ENCODE measurements at places on chromosomes 16 and 17.

- DNase-seq, result no peak
- peak overlapping the region; percentile 92 for H3K27ac ChIP-seq
- no peaks in the 10 kb centered on the region for H3K27me3 ChIP-seq
- H3K4me3 ChIP-seq, result peak overlapping the region; percentile 91
- peaks cover 24% of the 10 kb centered on the region for H3K4me1 ChIP-seq
Measured at GRCh38 chr17:6641247-6641863, 495 bp downstream of the TXNDC17 start.

GRCh38 chr17:16935241-16935663, 36.7 kb downstream of the TNFRSF13B start:
- no peak for DNase-seq
- no peaks in the 10 kb centered on the region for H3K36me3 ChIP-seq
- no peaks in the 10 kb centered on the region for H3K4me1 ChIP-seq
- H3K27ac ChIP-seq, result no peak overlapping the region
- no peak overlapping the region for H3K4me3 ChIP-seq

DNA sequence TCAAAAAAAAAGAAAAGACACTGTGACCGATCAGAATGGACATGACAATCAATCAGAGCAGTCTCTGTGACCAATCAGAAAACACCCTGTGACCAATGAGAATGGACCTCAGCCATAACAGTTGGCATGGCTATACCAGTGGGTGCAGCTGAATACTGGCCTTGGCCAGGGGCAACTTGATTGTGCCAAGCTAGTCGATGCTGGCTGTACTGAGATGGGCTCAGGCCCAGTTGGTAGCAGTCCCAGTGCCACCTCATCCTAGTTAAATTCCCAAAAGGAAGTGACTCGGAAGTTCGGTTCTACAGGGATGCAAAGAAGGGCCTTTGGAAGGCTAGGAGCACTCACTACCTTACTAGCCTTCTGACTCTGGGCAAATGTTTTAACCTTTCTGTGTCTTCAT, 37.2 kb upstream of the BCO1 start:
- no peak overlapping the region for H3K27ac ChIP-seq
- DNase-seq, result no peak
- H3K36me3 ChIP-seq, result no peaks in the 10 kb centered on the region
- H3K4me3 ChIP-seq, result no peak overlapping the region

GRCh38 chr17:66720027-66720426, 114.9 kb upstream of the CACNG5 start:
- no peaks in the 10 kb centered on the region for H3K27me3 ChIP-seq
- H3K4me3 ChIP-seq, result no peak overlapping the region
- H3K27ac ChIP-seq, result no peak overlapping the region
- DNase-seq, result no peak

- H3K27ac ChIP-seq, result no peak overlapping the region
- peak overlapping the region; percentile 14 for H3K4me3 ChIP-seq
- H3K4me1 ChIP-seq, result peaks cover 33% of the 10 kb centered on the region
- peak; percentile 77 for DNase-seq
- H3K36me3 ChIP-seq, result no peaks in the 10 kb centered on the region
- no peaks in the 10 kb centered on the region for H3K27me3 ChIP-seq
Measured at GRCh38 chr17:4565209-4566141, 5.1 kb upstream of the GGT6 start.

- no peak for DNase-seq
- no peak overlapping the region for H3K4me3 ChIP-seq
- H3K4me1 ChIP-seq, result no peaks in the 10 kb centered on the region
- no peaks in the 10 kb centered on the region for H3K27me3 ChIP-seq
- H3K27ac ChIP-seq, result no peak overlapping the region
- H3K36me3 ChIP-seq, result no peaks in the 10 kb centered on the region
Measured at GRCh38 chr16:18931756-18932155, 5.5 kb upstream of the SMG1 start.

GRCh38 chr17:38657824-38658740, 16.7 kb downstream of the EPOP start:
- no peak overlapping the region for H3K4me3 ChIP-seq
- peaks cover 16% of the 10 kb centered on the region for H3K4me1 ChIP-seq
- no peak for DNase-seq
- no peaks in the 10 kb centered on the region for H3K36me3 ChIP-seq
- no peak overlapping the region for H3K27ac ChIP-seq
